Naive thymus-derived CD4-positive, alpha-beta T cell (primary cell): ENCODE measurements at places on chromosomes 12 and 14.

DNA sequence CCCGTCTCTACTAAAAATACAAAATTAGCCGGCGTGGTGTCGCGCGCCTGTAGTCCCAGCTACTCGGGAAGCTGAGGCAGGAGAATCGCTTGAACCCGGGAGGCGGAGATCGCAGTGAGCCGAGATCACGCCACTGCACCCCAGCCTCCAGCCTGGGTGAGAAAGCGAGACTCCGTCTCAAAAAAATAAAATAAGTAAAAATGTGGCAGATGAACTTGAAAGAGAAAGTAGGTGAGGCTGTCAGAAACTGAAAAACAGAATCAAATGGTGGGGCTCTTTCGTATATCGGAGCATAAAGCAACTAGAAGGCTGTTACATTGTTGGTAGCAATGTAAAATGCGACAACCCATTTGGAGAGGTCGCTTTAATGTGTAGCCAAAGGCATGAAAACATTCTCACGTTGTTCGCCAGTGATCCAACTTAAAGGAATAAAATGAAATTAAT lies 767 bp upstream of the CCNT1 start:
- DNase-seq = no peak

GRCh38 chr14:51619561-51619960 lies 32.1 kb upstream of the FRMD6 start:
- DNase-seq = no peak

DNA sequence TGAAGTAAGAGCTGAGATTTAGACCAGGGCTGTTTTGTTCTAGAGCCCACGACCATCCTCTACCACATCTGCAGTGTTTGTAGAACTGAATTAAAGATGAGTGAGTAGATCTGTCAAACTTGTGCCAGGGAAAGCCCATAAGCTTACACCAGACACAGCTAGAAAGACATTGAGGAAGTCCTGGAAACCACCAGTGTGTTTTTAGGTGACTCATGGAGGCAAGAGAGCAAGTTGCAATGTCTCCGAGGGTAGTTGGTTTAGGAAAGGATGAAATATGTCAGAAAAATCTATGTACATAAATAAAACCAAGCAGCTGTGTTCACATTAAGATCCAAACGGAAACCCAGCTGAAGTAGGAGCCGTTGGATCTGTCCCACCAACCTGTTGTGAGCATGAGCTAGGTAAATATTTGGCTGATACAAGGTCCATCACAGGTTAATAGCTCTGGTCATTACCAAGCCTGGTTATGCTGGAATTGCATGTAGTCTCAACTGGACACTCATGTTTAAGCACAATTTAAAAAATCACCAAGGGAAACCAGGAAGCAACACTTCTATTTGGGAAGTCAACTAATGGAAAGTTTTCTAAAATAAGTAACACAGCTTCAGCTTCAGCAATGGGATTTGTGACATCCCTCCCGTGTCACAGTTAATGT lies 49.9 kb upstream of the PLEKHG3 start:
- DNase-seq = no peak

GRCh38 chr12:66589095-66589494 lies 89.8 kb downstream of the GRIP1 start:
- no peak for DNase-seq

- DNase-seq = no peak
These were observed 36.9 kb upstream of the PRIMA1 start for GRCh38 chr14:93825235-93825553.

DNA sequence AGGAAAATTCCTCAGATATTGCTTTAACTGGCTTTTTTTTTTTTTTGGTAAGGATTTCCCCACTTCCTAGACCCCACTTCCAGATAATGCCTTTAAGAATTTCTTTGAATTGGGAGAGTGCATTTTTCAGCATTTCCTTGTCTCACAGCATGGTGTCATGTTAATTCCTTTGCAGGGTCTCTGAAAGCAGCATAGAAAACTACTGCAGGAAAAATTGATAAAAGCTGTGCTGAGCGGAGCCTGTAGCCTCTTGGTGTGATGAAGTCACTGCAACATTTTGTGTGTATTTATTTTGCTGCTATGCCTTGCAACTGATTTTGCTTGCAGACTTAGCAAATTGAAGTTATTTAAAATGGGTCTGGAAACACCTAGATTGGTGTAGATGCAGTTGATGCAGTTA lies 2.7 kb downstream of the ANO4 start:
- DNase-seq = no peak

DNA sequence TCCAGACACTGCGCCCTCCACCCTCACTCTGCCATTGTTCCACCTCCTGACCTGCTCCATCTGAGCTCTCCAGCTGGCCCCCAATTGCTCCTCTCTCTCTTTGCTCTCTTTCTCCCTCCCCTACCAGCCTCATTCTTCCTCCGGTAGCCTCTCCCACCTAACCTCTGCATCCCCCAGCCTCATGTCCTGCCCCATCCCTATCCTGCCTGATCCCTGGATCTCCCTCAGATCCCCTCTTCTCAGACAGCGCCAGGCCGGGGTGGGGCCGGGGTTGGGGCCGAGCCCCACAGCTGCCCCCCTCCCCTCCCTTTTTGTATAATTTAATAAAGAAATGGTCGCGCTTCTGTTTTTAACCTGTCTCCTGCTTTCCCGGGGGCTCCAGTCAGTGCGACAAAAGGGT lies 1.7 kb upstream of the LAG3 start:
- DNase-seq = no peak

DNA sequence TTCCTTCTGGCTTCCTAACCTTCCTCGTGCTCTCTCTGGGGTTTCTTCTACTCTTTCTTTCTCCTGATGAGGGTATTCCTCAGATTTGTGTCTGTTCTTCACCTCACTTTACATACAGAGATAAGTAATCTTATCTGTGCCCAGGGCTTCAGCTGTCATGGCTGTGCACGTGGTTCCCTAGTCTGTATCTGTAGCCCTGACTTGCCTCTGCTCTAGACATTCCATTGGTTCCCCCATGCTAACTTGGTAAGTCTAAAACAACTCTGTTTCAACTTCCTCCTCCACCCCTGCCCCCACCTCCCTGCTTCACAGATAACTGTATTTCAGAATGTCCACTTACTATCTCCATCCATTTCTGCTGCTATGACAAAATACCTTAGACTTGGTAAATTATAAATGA lies 10.8 kb downstream of the DIP2B start:
- no peak for DNase-seq

- peak; percentile 82 for DNase-seq
These were observed 96.4 kb downstream of the SCARB1 start for GRCh38 chr12:124767066-124767821.

DNA sequence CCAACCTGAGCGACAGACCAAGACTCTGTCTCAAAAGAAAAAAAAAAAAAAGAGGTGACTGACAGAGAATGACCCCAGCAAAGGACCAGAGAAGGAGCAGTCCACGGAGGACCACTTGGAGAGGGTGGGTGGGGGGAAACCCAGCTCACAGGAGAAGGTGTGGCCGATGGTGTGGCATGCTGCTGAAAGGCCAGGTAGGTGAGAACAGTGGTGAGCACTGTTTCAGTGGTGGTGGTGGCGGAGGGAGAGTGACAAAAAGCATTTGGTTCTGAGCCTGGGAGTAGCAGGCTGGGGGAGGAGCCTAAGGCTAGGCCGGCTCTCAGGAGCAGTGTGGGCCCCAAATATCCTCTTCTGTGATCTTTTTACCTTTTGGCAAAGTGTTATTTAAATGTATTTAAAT lies 63.8 kb downstream of the IRF2BPL start:
- DNase-seq = no peak

GRCh38 chr14:63770187-63770807 lies 42.4 kb upstream of the SGPP1 start:
- no peak for DNase-seq
